Eye (tissue), 1 donor: ENCODE measurements at places on chromosomes 1 and 21.

GRCh38 chr1:159071970-159072582 lies 4.5 kb downstream of the AIM2 start:
- peak; percentile 77 for DNase-seq

DNA sequence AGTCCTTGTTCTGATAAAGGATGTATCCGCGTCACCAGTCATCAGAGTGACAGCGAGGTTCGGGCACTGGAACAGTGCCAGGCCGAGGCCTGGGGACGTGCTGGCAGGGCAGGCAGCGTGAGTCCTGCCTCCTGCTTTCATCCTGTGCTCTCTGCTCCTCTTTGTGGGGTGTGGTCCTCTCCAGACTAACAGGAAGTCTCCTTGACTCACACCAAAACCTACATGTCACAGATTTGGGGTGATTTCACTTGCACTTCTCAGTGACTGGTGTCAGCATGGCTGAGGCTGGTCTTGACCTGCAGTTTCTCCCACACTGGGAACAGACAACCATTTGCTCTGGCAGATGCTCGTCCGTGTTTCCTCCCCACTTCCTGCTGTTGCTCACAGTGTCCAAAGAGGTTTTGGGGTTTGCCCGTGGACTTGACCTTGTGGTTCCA lies 8.8 kb upstream of the NLRP3 start:
- peak; percentile 25 for DNase-seq

DNA sequence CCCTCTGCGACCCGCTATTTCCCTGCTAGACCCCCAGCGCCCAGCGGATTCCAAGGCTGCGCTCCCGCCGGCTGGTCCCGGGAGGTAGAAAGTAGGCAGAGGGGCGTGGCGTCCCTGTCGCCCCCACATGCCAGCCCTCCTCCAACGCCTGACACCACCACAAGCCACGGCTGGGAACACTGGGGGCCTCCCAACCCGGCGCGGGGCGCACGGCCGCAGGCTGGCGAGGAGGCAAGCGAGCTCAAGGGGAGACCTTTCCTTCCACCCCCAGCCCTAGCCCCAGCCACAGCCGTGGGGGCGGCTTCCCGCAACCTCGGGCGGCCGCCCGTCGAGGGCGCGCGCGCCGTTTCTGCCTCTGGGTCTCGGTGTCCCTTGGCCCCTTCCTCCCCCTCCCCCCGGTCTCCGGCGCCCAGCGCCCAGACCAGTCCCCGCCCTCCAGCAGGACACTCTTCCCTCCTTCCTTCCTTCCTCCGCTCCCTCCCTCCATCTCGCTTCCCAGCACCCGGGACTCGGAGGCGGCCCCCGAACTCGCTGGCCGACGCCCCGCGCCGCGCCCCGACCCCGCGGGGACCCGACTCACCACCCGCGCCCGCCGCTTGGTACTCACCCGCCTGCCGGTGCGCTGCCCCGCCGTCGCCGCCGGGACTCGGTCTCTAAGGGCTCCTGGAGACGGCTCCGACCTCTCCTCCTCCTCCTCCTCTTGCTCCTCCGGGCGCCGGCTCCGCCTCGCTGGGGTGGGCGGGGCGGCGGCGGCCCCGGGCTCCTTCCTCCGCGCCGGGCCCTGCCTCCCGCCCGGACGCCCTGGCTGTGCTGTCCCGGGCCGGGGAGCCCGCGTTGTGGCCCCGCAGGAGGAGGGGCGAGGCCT lies at the start of gene GNG12:
TSS of gene GNG12 (minus strand) at position 731 of the 865 bp plus-strand sequence. CDS start 125,781 bp downstream, outside the sequence.
- peak; percentile 82 for DNase-seq

DNA sequence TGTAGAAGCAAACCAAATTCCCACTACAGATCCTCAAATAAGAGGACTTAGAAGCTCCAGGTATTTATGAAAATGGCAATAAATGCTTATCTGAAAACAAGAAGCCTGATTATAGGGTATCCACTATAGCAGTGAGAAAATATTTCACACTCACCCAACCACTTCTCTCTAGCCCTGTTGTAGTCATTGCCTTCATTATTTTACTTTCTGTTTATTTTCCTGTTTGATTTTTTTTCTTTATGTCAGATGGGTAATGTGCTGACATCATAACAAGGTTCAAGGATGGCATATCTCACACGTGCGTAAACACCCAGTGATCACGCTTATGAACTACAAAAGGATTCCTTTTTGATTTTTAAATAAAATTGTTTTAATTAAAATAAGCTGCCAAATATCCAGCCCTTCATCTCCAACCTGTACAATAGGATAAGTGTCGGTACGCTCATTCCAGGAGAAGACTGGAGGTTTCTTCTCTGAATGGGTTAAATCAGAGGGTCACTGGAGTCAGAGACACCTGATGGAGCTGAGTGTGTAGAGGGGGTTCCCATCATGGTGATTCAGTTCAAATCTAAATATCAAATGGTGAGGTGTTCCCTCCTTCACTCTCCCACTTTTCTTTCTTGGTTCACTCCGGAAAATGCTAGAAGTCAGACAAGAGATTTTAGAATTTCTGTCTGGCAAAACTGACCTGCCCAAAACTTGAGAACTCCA lies 8.2 kb upstream of the S1PR1 start:
- DNase-seq: no peak

- no peak for DNase-seq
These were observed 101.9 kb upstream of the SLC45A1 start for GRCh38 chr1:8216005-8216404.

DNA sequence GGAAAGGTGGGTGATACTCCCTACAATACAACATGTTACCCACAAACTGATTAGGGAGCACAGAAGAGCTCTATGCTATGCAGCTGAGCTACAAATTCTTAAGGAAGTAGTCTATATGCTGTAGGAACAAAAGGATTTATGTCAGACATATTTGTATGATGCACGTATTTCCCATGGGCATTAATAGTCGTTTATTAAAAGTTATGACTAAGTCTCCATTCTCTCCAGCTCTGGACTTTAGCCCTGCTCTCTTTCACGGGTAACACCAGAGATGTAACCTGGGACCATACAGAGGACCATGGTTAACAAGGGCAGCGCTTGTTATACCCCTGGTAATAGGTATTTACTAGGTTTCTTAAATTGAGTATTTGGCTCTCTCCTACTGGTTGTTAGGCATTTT lies 168.2 kb upstream of the C1orf105 start:
- no peak for DNase-seq

- peak; percentile 84 for DNase-seq
These were observed 160.2 kb upstream of the COA6 start for GRCh38 chr1:234212764-234213657.

GRCh38 chr1:154344977-154345837 lies 19.9 kb downstream of the ATP8B2 start:
- DNase-seq: peak; percentile 37

- peak; percentile 65 for DNase-seq
These were observed 47.5 kb upstream of the EEIG2 start for GRCh38 chr1:108512239-108513043.

GRCh38 chr21:24514081-24514733 lies 1093.1 kb downstream of the MRPL39 start:
- DNase-seq: peak; percentile 53

DNA sequence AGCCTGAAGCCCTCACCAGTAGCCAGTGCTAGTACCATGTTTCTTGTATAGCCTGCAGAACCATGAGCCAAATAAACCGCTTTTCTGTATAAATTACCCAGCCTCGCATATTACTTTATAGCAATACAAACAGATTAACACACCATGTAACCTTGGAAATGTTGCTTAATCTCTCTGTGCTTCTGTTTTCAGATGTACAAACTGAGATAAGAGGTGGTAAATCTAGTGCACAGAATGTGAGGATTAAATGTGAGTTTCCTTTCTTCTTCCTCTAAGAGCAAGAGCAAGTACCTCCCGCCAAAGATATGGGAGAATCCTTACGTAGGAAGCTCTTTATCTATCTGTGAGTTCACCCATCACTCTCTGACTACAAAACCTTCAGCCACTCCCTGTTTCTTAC lies 128.4 kb downstream of the HIVEP3 start:
- no peak for DNase-seq

GRCh38 chr1:68015971-68016370 lies 34.5 kb downstream of the DIRAS3 start:
- no peak for DNase-seq

DNA sequence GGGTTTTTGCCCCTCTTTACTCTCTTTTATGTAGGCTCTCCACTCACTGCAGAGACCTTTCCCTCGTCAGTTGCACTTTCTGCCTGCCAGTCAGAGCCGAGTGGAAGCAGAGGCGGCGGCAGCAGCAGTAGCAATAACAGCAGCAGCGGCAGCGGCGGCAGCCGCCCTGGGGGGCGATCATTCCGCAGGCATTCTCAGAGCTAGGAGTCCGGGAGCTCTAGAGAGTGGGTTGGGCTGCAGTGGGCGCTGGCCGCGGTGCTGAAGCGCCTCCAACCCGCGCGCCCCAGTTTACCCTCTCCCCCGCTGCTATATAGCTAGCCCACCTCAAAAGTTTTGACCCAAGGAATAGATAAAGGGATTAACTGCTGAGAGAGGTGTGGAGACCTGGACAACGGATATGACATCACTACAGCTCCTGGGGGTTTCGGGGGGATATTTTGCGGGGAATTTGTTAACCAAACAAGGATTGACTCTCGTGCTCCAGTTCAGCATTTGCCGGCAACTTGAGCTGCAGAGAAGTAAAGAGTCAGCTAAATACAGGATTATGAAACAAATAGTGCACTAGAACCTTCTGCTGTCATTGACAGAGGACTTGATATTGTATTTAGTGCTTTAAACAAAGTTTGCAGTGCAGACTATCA lies at the start of gene OLFM3:
TSS of gene OLFM3 (minus strand) at position 102 of the 641 bp plus-strand sequence.
- DNase-seq: peak; percentile 86

GRCh38 chr1:76949503-76949902 lies 82.2 kb downstream of the ST6GALNAC5 start:
- DNase-seq: no peak

DNA sequence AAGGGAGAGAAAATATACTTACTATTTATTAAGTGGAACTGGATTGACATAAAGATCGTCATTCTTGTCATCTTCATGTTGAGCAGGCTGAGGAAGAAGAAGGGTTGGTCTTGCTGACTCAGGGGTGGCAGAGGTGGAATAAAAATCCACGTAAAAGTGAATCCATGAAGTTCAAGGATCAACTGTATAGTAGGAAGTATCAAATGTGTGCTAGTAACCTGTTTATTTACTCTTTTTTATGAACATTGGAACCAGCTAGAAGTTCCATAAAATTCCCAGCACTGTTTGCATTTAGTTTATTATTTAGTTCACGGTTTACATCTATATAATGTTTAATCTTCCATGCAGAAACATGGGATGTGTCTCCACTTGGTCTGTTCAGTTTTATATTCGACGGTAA lies 70.7 kb downstream of the PLPPR4 start:
- DNase-seq: no peak

DNA sequence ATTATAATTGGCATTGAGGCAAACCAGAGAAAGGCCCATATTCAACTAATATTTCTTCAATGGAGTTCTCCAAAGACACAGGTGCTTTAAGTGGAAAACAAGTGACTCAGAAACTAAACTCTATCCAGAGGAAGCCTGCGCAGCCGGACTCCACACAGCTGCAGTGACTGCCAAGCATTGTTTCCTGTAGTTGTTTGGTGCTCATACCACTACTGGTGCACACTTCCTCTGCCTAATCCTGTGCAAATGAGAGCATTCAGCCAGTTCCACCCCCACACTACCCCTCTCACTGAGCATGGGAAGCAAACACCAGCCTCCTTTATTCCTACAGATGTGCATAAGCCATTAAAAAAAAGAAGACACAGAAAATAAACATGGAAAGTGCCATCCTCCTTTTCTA lies 102.9 kb downstream of the VAV3 start:
- DNase-seq: no peak

- peak; percentile 92 for DNase-seq
These were observed 37.1 kb upstream of the EPB41 start for GRCh38 chr1:28877132-28877781.

- no peak for DNase-seq
These were observed 306.2 kb downstream of the MATN1 start for GRCh38 chr1:30417001-30417700.

DNA sequence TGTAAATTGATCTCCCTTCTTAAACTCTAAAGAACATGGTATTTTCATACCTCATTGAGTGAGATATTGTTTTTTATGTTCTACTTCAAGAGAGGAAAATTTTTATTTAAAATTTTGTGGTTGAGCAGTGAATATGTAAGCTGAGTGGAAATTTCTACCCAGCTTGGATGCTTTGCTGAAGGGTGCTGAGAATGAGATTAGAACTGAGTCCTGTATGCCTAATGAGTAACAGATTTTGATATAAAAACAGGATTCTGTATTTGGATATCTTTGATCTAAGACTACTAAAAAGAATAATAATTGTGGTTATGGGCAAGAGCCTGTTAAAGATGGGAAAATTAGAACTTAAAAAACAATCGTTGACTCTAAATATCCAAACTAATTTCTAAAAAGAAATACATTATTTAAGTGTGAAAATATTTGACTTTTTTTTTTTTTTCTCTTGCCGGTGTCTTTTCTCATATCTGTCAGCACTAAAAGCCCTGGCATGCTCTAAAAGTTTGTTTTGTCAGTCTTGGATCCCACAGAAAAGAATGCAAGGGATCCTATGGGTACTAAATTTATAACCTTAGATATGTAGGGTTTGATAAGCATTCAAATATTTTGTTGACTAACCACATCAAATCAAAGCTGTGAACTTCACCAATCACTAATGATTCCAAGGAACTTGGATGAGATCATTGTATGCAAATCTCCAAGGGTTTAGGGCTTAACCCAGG lies 652.3 kb downstream of the PTPRC start:
- DNase-seq: no peak

DNA sequence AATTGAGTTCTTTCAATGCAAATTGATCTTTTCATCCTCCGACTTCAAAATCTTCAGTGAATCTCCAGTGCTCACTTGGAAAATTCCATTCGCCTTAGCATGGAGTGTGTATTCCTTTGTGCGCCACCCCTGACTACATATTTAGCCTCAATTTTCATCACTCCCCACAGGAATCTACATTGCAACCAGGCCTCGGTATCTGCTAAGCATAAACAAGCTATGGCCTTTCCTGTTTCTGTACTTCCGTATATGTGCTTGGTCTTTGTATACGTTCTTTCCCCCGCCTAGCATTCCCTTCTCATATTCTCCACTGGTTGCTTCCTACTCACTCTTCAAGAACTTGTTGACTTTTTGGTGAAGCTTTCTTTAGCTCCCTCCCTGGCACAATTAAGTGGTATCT lies 470.8 kb downstream of the LMO4 start:
- no peak for DNase-seq

DNA sequence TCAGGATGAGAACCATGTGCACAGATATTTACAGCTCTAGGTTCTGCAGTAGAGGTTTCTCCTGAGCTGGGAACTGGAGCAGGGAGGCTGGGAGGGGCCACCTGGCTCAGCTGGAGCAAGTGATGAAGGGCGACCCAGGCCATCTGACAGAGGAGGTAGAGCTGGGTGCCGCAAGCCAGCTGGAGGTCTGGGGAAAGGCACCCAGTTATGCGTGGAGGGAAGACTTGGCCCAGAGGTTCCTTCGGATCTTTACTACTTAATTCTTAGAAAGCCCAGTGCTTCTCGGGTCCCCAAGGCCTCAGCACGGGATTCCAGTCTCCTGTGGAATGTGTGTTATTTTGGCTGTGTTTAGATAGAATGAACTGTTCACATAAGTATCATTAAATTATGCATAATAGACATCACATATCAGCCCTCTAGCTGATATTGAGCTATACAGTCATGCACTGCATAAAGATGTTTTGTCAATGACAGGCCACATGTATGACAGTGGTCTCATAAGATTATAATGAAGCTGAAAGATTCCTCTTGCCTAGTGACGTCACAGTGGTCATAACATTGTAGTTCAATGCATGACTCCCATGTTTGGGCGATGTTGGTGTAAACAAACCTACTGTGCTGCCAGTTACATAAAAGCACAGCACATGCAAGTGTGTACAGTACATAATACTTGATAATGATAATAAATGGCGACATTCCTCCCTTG lies 245.1 kb downstream of the RHOU start:
- no peak for DNase-seq
